ENCODE measurements at places on chromosomes 6 and 20.

GRCh38 chr6:26322645-26323482 is 42.1 kb upstream of the BTN3A2 start:
- no peak for DNase-seq

GRCh38 chr6:112268654-112269053 is 14.3 kb upstream of the LAMA4 start:
- DNase-seq: no peak

DNA sequence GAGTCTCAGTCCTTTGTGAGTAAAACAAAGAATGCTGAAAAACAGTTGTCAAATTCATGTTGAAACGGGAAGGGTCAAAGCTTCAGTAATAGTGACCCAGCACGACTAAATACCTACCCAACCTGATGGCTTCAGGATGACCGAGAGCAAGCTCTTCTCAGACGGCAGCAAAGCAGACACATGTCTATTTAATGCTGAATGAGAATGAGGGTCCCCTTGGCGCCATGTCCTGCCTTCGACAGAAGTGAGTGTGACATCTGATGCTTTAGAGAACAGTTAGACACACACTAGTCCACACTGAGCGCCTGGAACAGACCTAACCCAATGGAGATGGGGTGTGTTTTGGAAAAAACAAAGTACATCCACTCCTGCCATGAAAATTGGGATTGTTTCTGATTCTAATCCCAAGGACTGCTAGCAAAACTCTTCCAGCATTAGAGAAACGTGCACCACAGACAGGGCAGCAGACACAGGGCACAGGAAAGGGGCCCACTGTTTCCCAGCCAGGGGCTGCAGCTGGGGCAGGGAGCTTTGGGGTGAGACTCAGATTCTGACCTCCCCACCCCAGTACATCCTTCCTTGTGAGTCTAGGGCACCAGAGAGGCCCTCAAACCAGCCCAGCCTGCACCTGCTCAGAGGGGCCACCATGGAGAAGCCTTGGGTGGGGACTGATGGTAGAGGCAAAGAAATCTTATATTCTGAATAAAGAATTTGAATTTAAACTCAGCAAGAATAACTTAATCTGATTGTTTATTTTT is 76.5 kb downstream of the C6orf118 start:
- no peak for DNase-seq

DNA sequence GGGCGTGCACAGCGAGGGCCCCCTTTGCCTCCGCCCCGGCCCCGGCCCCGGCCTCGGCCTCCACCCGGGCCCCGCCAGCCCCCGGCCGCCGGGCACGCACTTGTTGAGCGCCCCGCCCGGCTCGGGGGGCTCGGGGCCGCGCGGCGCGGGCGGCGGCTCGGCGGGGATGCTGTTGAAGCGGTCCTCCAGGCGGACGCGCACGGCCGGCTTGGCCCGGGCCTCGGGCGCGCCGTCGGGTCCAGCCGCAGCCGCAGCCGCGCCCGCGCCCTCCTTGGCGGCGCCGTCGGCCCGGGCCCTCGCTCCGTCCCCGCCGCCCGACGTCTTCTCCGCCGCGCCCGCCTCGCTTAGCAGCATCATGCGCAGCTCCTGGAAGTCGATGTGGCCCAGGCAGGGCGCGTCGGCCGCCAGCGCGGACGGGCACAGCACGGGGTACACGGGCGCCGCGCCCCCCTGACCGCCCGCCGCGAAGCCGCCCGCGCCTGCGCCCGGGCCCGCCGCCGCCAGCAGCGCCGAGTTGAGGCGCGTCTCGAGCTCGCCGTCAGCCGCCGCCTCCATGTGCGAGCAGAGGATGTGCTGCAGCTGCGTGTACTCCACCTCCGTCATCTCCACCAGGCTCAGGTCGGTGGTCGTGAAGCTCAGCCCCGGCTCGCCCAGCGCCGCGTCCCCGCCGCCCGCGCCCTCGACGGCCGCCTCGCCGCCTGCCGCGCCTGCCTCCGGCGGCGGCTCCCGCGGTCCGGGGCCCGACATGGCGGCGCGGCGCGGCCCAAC is 514 bp downstream of the TCFL5 start:
- no peak for DNase-seq

GRCh38 chr20:56933331-56933698 is 304.2 kb downstream of the TFAP2C start:
- no peak for DNase-seq

GRCh38 chr6:133092771-133093170 is 148.4 kb upstream of the EYA4 start:
- no peak for DNase-seq

DNA sequence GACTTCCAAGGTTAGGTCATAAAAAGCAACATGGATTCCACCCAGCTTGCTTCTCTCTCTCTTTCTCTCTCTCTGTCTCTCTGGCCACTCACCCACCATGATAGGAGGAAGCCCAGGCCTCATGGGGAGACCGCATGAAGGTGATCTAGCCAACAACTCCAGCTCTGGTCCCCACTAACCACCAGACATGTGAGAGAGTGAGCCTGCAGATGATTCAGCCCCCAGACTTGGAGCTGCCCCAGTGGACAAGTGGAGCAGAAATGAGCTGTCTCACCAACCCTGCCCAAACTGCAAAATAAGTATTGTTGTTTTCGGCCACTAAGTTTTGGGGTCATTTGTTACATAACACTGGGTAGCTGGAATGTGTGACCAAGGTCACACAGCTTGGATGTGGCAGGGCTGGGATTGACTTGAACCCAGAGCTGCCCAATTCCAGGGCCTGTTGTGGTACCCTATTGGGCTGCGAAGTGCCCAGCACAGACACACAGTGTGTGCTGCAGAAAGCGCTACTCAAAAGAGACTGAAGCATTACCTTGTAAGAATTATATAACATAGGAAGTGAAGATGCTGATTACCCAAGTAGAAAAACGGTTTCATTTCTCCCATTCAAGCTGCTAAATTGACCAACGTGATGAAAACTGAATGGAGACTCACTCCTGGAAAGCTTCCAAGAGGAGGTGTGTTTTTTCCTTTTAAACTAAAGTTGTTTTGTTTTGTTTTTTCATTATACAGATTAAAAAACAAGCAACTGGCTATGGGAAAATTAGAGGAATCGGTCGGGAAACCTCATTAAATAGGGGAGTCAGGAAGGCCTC is 9.1 kb upstream of the TLDC2 start:
- DNase-seq: no peak

- DNase-seq: no peak
Measured at GRCh38 chr6:452301-453067, 60.9 kb downstream of the IRF4 start.

GRCh38 chr20:8527998-8528723 is 396.1 kb downstream of the PLCB1 start:
- DNase-seq: no peak

- DNase-seq: no peak
Measured at GRCh38 chr6:147127587-147127986, 76.6 kb upstream of the STXBP5 start.

Measured in left forelimb (tissue), 1 donor.